Stimulated activated CD4-positive, alpha-beta T cell treated with anti-CD3 and anti-CD28 coated beads, Interleukin-12 subunit alpha, Interleukin-12 subunit beta, amount 100 ng/mL, for 48 hours (primary cell): ENCODE measurements at places on chromosomes 3 and 15.

- DNase-seq, result no peak
Observed at GRCh38 chr3:165070682-165071081, 7.6 kb downstream of the SI start.

- no peak for DNase-seq
Observed at GRCh38 chr3:155948476-155948875, 78.0 kb downstream of the GMPS start.

GRCh38 chr15:76495487-76495886 is 158.9 kb downstream of the ISL2 start:
- no peak for DNase-seq

- DNase-seq, result no peak
Observed at GRCh38 chr3:48991851-48992545, 2.0 kb downstream of the P4HTM start.

DNA sequence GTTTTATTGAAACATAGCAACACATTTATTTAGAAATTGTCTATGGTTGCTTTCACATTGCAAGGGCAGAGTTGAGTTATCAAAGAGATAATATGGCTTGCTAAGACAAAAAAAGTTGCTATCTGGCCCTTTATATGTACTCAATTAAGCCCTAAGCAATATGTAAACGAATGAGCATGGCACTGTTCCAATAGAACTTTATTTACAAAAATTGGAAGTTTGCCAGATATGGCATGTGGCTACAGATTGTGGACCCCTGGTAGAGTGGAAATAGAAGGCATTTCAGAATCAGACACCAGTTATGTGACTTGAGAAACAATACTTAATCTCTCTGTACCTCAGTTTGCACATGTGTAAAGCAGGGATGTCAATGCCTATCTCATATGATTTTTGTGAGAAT is 515.6 kb upstream of the SGO1 start:
- DNase-seq, result no peak

DNA sequence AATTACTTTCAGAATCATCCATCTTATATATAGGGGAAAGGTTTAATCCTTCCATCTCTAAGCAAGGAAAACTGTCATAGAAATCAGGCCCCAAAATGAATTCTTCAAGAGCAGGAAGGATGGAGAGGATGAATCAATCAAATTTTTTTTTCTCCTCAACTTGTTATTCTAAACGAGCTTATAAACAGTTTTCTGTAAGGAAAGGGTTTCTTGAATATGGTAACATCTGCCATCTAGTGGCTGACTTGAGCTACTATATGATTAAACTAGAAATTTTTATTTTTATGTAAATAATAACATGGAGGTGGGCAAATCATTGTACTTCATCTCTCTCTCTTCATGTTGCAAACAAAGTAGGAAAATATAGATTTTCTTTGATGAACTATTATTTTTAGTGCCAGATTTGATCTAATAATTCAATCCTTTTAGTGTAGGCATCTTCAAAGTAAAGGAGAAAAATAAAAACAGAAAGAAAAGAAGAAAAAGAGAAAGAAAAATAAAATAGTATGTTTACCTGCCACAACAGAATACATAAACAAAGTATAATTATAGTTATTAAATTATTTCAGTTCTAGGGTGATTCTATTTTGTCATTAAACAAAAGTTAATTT is 146.6 kb downstream of the SERPINI1 start:
- DNase-seq, result no peak

DNA sequence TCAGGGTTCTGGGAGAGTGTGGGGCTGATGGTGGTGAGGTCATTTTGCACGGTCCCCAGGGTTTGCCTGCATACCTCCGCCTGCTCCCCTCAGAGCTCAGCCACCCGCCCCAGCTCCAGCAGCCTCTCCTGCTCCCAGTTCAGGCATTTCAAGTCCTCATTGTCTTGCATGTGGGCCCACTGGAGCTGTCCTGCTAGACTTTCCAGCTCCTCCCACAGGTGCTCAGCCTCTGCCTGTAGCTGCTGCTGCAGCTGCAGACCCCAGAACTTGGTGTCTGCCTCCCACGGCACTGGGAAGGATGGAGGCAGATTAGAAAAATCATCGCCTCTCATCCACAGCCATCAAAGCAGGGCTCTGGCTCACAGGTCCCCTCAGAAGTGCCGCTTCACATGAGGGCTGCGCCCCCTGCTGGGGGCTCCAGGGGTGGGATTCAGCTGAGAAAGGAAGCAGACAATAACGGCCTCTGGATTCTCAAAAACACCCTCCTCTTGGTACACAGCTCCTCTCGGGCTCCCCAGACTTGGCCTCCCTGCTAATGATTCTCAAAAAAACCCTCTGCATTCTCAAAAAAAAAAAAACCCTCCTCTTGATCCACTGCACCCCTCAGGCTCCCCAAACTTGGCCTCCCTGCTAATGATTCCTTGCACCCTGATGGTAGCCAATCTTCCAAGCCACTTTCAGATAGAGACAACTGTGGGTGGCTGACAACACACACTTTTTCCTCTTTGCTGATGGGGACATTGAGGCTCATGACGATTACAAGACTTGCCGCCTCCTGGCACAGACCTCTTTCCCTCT is 89.3 kb upstream of the C2CD4B start:
- peak; percentile 62 for DNase-seq

DNA sequence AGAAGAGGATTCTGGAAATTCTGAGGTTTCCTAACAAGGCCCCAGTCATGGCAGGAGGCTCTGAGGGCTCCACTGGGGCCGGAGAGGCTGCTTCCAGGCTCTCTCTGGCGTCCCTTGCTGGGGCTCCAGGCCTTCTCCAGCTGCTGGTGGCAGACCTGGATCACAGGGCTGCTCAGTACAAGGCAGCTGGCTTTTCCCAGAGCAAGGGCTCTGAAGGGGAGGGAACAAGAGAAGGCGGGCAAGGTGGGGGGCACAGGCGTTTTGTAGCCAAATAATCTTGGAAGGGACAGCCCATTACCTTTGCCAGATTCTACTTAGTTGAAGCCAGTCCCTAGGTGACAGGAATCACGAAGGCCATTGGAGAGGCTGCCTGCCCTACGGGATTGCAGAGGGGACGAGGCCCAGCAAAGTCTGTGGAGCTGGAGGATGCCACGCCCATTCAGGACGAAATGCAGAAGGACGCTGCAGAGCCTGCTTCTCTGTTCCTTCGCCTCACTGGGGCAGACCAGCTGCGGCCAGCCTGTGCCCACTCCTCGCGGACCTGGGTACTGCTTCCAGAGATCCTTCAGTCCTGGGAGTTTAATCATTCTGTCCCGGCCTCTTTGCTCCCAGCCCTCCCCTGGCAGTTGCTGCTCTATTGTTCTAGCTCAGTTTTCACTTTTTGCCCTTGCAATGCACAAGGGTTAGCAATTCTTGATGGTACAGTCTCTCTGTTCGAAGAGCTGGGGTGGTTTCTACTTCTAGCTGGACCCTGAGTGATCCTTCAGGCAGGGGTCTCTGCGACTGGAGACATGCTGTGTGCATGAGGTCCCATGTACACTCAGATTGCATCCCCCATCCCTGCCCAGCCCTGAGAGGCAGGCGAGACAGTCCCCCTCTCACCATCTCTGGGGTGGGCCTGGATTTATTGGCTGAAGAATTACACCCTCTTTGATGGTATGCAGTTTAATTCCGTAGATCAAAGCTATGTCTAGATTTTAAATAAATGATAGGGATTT is 149.3 kb upstream of the MEF2A start:
- no peak for DNase-seq

DNA sequence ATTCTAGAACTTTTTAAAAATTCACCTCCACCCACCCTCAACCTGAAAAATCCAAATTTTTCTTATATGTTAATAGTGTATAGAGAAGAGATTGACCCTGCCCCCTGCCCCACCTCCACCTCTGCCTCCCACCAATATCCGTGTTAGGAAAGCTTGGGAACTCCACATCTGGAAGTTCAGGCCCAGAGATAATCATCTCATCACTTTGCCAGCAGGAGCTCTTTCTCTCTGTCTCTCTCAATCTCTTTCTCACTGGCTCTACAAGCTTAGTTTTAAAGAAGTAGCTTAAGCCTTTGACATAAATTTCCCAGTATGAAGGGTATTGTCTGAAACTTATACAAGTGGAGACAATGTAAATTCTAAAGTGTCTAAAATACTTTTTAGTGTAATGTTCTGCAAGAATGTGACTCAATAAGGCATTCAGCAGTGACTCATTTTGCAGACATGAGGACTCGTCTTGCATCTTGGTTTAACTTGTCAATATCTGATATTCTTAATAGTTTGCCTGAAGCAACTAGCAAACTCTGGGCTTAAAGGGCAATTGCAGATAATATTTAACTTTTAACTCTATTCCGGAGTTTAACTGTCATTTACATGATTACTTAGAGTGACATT is 299.8 kb upstream of the EPHA3 start:
- DNase-seq, result no peak

- no peak for DNase-seq
Observed at GRCh38 chr15:64687688-64688087, 87.7 kb downstream of the RBPMS2 start.

DNA sequence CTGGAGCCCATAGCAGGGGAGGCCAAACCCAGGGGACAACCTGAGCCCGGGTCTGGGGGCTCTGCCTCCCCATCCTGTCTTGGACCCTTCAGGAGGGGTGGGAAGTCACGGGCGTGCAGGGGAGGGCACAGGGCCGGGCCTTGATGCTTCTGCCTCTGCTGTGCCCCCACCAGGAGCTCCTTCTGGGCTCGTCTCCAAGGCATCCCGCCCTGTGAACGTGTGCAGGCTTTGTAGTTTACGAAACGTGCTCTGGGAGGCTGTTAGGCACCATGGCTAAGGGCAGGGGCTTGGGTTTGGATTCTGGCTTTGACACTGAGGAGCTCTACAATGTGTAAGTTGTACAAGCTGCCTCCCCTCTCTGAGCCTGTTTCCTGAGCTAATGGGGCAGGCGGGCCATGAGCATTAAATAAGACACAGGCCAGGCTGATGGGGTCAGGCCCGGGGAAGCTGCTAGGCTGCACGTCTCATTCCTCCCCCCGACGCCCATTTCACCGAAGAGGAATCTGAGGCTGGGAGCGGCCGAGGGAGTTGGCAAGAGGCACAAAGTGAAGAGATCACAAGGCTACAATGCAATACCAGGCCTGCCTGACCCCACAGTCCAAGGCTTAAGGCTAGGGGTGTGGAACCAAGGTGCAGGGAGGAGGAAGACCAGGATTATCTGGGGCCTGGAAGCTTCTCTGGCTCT is 19.6 kb downstream of the PLXND1 start:
- DNase-seq, result no peak

GRCh38 chr3:14125193-14126016 is 553 bp downstream of the TMEM43 start:
- peak; percentile 49 for DNase-seq

GRCh38 chr3:197749315-197749600 is 425 bp upstream of the FYTTD1 start:
- DNase-seq, result peak; percentile 31

DNA sequence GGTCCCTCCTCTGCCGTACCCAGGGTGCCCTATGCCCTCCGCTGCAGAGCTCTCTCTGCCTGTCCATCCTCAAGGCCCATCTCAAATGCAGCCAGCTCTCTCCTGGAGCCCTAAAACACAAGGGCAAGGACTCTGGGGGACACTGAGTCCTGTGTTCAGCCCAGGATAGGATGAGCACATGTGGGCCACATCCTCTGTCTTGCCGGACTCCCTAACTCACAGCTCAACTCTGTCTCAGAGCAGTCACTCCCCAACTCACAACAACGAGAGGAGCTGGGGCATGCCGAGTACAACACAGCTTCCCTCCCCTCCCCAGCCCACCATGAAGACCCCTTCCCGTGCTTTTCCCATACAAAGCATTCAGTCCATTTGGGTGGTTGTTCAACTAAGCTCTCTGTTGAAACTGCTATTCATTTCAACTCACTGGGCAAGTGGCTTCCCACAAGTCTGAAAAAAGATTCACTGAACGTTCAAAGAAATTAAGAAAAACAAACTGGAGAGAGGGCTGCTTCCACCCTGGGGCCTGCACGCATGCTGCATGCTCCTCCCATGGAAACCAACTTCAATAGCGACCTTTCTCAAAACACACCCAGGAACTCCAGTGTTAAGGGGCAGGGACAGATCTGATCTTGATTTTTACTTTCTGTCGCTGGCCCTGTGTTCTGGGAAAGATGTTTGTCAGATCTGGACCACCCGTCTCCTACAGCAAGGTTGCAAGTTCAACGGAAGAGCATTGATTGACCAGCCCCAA is 124.3 kb upstream of the IGF1R start:
- no peak for DNase-seq

- DNase-seq, result no peak
Observed at GRCh38 chr15:50544368-50544767, 2.1 kb downstream of the USP50 start.

DNA sequence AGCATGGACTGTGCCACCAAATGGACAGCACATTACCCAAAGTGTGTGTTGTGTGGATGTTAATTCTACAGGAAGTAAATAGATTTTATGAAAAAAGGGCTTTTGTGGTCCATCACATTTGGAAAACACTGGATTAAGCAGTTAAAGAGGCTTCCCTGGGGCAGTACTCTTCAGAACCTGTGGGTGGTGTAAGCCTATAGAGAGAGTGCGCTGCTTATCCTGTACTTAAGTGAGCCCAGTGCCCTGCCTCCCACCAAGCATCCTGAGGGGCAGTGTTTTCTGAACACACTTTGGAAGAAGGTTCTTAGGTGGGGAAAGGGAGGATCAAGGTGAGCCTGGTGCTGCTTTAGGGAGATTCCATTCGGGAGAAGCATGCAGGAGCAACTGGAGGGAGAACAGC is 10.9 kb downstream of the TTLL3 start:
- DNase-seq, result no peak

- no peak for DNase-seq
Observed at GRCh38 chr3:174198199-174198598, 660.9 kb upstream of the NAALADL2 start.

DNA sequence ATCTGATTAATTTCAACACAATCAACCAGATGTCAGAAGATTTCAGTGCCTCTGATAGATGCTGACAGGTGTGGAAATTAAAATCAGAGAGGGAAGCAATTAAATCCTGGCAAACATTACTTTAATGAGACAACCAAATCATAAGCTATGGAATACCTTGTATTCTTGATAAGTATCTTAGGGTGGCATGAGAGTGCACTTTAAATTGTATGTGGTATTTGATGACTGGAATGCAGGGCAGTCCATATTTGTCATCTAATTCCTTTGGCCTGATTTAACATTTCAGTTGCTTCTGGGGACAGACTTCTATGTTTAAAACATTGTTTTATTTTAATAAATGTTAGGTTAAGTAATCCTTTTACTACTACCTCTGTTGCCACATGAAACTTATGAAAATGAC is 184.1 kb downstream of the LPP start:
- no peak for DNase-seq

GRCh38 chr3:151816091-151816604 is 2.2 kb downstream of the AADAC start:
- DNase-seq, result no peak

DNA sequence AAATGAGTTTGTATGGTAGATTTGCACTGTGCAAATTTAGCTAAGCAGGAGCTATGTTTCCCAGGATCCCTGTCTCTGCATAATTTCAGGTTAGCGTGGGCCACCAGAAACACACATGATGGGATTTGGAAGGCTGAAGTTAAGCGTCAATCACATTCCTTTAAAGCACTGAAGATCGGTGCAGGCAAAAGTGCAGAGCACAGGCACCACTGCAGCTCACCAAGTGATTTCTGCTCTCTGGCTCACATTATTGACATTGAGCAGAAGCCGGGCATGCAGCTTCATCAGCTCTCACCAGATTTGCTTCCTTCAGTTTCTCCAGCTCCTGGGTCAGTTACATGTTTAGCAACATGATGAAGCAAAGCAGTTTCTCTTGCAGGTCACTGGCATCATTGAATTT is 256.4 kb upstream of the TGFBR2 start:
- DNase-seq, result no peak
